Activated CD8-positive, alpha-beta memory T cell treated with anti-CD3 and anti-CD28 coated beads for 1 hour (primary cell): ENCODE measurements at places on chromosomes 7 and 10.

GRCh38 chr10:33802566-33802965 lies 468.1 kb upstream of the NRP1 start:
- no peak for DNase-seq

DNA sequence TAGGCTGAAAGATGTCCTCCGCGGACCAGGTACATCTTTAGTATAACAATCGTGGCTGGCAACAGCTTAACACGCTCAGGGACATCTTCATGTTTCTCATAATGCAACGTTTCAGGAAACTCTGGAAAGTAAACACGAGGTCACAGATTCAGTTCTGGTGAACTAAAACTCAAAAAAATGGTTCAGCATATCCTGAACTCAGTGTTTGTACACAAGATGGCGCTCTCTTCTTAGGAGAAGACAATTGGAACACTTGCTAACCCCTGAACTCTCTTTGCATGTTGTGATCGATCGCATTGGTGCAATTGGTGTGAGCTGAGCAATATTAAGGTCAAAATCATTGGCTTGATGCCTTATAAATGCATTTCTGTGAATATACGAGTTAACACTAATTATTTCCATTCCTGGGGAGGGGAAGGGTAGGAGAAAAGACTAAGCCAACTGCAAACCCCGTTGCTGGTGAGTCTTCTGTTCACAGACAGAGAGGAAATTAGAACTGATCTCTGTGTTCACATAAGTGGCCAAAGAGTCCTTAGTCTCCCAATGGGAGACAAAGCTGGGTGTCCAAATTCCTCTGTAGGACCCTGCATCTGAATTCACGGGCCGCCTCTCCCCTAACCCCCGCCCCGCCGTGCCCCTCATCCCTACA lies 52.6 kb upstream of the FAM180A start:
- DNase-seq: no peak

DNA sequence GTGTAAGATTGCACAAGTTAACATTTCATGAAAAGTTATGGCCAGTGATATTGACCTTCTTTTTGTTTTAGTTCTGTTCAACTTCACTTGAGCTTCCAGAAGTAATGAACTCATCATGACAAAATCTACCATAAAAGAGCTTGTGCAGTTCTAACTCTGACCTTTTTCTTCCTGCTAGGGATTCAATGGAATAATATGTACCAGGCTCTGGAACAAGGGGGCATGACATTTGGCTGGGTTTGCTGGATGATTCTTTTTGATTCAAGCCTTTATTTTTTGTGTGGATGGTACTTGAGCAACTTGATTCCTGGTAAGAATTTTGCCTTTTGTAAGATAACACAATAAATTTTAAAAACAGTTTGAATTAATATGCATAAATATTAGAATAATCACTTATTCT lies 205.0 kb downstream of the ABCA13 start:
- no peak for DNase-seq

- no peak for DNase-seq
Observed at GRCh38 chr7:140121326-140121725, 55.5 kb downstream of the KDM7A start.

DNA sequence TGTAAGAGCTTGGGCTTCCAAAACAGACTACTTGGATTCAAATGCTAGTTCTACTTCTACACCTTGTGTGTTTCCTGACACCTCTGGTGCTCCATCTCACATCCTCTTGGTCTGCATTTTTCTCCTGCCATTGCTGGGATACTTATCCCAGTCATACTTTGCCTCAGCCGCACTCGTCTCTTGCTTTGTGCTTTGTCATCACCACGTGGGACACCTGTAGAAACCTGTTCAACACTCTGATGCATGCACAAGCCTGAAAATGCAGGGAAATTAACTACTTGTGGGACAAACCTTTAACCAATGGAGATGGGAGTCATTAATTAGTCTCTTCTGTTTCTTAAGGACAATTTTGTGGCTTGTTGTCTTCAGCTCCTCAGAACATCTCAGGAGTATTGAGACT lies 94.2 kb upstream of the PHYHIPL start:
- no peak for DNase-seq

- no peak for DNase-seq
Observed at GRCh38 chr10:91048380-91048779, 127.5 kb upstream of the ANKRD1 start.

- no peak for DNase-seq
Observed at GRCh38 chr10:124737221-124737620, 7.0 kb downstream of the FAM53B start.

DNA sequence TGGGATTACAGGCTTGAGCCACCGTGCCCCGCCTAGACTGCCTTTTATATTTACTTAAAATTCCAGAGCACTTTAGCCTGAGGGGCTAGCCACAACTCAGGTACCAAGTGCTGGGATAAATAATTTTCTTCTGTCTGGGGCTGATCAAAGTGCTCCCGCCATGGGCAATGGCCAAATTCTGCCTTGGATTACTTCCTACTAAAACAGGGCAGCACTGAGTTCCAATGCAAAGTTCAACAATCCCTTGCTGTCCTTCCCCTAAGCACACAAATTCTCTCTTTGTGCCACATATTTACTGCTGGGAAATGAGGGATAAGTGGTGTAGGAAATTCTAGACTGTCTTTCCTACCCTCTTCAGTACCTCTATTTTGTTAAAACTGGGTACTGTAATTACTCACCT lies 34.4 kb upstream of the ZNF92 start:
- no peak for DNase-seq

DNA sequence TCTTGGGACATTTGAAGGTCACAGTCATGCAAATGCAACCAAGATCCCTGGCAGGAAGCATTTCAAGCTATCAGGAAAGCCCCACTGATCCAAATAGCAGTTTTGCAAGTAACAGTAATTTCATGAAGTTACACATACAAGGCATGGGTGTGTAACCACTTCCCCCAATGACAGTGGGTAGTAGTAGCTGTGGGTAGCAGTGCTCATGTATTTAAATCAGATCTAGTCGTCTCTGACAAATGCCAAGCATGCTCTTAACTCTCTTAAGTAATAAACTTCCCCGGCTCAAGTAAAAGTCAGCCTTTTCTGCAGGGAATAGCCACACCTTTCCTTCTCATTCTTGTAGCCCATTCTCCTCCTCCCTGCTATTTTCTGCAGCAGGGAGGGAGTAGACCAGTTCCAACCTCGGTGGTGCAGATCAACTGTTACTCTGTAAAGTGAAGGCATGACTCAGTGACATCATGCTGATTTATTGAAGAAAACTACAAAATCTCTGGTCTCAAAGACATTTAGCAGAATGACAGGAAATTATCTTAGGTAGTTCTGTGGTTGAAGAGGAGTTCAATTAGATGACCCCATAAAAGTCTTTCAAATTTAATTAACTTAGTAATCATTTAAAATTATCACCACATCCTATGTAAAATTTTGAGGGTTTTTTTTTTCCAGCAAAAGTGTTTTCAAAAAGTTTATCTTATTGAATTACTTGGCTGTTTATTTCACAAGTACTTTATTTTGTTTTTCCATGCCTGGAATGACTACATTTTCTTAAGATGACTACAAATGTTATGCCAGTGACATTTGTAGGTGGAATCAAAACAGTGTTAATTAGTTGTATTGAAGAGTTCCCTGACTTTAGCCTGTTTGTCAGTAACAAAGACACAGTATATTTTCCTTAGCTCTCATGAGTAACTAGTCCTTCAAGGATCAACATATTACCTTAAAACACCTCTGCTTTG lies 568.3 kb downstream of the INHBA start:
- DNase-seq: no peak

DNA sequence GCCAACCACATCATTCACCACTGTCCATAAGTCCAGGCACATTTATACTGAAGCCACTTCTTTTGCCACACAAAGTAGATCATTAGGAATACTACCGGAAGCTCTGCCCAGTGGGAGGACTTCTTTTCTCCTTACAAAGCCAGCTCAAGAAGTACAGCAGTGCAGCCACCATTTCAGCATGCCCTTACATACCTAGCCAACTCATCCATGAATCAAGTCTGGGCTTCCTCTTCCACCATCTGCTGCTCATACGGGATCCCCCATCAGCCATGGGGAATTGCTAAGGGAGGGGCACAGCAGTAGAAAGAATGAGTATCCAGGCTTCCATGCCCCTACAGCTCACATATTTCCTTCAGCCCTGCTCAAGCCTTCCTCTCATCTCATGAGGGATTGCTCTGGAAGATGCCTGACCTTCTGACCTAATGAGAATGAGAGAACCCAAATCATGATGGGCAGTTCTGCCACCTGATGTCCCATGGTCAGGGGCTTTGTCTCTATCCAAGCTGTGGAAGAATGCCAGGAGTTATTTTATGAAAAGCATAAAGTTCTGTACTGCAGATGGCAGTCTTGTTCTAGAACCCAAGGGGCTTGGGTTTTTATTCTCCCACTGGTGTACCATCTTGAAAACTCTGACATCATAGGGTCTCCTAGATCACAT lies 39.5 kb downstream of the ACSM6 start:
- no peak for DNase-seq
